Neural cell (in vitro differentiated cells): ENCODE measurements at places on chromosomes 7 and 10. TPM values are rescaled to one million over a fixed set of nuclear protein-coding genes. Genes with fewer than 3 reads are reported as not detected.

SEMA3A gene
- 20.7 and 22.8 TPM in 2 replicates for polyA plus RNA-seq

ZNF33A gene
- polyA plus RNA-seq, result 50.8 and 55.5 TPM in 2 replicates

HOGA1 gene
- polyA plus RNA-seq, result not detected in 2 replicates

LBX1 gene
- polyA plus RNA-seq, result 0.08 TPM in 1 of 2 replicates, not detected in the other

PRKCQ gene
- polyA plus RNA-seq, result 0.26 and 0.61 TPM in 2 replicates

DNAH11 gene
- polyA plus RNA-seq, result 0.16 and 2.1 TPM in 2 replicates

STOX1 gene
- 1.2 and 2.3 TPM in 2 replicates for polyA plus RNA-seq

PAPOLB gene
- 0.05 and 0.10 TPM in 2 replicates for polyA plus RNA-seq

EDRF1 gene
- polyA plus RNA-seq, result 54.1 and 68.1 TPM in 2 replicates

TAS2R16 gene
- polyA plus RNA-seq, result not detected in 2 replicates

CFAP46 gene
- 2.6 and 3.5 TPM in 2 replicates for polyA plus RNA-seq
